Non-pigmented ciliary epithelial cell (primary cell): ENCODE measurements at places on chromosomes 12 and 14.

DNA sequence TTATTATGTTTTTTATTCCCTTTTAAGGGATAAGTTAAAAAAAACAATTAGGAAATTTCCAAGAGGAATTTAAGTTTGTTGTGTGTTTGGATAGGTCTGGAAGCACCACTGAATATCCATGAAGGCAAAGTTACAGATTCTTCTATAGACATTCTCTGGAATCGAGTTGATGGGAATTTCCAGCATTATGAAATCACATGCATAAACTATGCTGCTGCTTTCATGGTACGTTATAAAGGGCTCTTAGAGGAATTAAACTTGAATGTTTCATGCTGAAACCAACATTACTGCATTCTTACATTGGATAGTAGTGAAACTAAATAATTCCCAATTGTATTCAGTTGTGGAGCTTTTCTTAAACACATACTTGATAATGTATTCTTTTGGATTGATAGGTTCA is 21.5 kb upstream of the PTPRQ start:
- DNase-seq: no peak

- no peak for DNase-seq
These were observed 1.3 kb upstream of the KRT8 start for GRCh38 chr12:52906191-52906601.

- no peak for DNase-seq
These were observed 271.1 kb upstream of the G2E3 start for GRCh38 chr14:30287579-30288445.

GRCh38 chr14:55327179-55327578 is 56.0 kb downstream of the FBXO34 start:
- DNase-seq: no peak

DNA sequence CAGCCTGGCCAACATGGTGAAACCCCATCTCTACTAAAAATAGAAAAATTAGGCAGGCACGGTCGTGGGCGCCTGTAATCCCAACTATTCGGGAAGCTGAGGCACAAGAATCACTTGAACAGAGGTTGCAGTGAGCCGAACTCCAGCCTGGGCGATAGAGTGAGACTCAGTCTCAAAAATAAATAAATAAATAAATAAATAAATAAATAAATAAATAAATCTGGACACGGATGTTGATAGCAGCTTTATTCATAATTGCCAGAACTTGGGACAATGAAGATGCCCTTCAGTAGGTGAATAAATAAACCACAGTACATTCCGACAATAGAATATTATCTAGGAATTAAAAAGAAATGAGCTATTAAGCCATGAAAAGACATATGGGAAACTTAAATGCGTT is 31.1 kb downstream of the TMEM30B start:
- DNase-seq: no peak

- DNase-seq: no peak
These were observed 221.2 kb upstream of the PELI2 start for GRCh38 chr14:55897031-55897430.

- DNase-seq: no peak
These were observed 55.4 kb downstream of the CCER1 start for GRCh38 chr12:90899456-90900182.
